Stimulated activated CD8-positive, alpha-beta memory T cell treated with anti-CD3 and anti-CD28 coated beads, Interleukin-7, amount 100 ng/mL, for 24 hours (primary cell): ENCODE measurements at places on chromosomes 2 and 18.

DNA sequence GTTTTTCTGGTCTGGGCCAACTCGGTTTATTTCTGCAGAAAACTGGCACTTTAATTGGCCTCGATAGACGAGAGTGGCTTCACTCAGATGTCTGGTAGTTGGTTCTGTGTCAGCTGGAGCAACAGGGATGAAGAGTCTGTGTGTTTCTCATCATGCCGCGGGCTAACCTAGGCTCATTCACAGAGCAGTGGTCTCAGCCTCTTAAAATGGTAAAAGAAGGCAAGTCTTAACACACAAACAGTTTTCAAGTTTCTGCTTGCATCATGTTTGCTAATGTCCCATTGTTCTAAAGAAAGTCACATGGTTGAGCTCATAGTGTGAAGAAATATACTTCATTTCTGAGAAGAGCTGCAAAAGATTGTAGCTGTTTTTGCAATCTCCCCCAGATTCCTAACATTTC lies 37.5 kb upstream of the ANXA4 start:
- DNase-seq = no peak

DNA sequence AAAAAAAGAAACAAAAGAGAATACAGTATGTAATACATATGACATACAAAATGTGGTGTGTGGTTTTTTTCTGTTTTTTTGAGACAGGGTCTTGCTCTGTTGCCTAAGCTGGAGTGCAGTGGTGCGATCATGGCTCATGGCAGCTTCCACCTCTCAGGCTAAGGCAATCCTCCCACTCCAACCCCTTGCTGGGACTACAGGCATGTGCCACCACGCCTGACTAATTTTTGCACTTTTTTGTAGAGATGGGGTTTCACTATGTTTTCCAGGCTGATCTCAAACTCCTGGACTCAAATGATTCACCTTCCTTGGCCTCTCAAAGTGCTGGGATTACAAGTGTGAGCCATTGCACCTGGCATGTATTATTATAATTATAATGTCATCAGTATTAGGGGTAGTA lies 38.9 kb downstream of the DHX57 start:
- DNase-seq = no peak

- DNase-seq = no peak
These were observed 155.6 kb downstream of the TTC27 start for GRCh38 chr2:32783469-32783868.

DNA sequence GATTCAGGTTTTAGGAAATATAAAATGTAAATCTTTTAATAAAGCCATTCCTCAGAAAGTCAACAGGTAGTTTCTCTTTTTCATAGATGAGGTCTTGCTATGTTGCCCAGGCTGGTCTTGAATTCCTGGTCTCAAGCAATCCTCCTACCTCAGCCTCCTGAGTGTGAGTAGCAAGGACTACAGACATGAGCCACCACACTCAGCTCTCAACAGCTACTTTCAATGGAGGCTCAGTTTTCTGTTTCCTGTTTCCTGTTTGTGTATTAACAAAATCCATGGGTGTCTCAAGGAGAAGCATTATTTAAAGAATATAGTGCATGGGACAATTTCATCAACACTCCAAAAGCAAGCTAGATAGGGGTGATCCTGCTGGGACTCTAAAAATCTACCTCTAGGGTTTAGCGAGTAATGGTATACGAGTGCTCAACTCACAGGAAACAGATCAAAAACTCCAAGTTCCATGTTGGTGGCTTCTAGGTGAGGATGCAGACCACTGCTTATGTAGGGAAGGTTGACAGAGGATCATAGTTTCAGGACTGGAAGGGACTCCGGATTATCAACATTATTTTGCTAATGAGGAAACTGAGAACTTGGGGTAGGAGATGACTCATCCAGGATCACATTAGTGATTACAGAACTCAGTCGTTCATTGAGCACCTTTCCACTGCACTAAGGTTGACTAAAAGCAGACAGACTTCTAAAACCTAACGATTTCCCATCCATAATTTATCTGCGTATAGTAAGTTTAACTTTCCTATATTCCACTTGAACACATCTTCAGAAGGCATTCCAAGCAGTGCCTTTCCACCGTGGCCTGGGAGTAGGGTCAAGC lies 61.7 kb upstream of the WIPF1 start:
- DNase-seq = no peak

GRCh38 chr18:74303936-74304335 lies 11.7 kb upstream of the C18orf63 start:
- no peak for DNase-seq

GRCh38 chr2:182894174-182894573 lies 27.7 kb upstream of the FRZB start:
- DNase-seq = no peak

DNA sequence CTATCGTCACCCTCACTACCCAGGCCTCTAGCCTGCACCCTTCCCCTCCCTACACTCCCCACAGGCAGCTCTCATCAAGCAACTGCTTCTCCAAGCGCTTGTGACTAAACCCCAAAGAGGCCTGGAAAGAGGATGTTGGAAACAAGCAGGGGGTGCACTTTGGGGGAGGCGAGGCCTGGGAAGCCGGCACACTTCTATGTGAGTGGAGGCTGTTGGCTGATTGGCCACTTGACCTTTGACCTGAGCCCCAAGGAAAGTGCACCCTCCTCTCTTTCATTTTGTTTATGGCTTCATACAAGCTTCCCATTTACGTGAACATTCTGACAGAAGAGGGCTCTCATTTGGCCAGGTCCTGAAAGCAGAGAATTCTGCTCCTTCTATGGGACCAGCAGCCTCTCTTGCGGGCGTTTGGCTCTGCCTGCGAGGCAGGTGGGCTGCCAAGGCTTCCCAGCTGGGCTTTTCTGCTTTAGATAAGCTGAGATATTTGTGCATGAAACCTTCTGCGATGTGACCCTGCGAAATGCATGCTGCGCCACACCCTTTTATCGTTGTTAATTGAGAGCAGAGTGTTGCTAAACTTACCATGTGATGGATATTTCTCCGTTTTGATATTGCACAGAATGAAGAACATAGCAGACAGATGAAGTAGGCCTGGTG lies 134.8 kb upstream of the NCK2 start:
- DNase-seq = no peak

GRCh38 chr18:32319084-32319483 lies 129.2 kb downstream of the MEP1B start:
- no peak for DNase-seq

DNA sequence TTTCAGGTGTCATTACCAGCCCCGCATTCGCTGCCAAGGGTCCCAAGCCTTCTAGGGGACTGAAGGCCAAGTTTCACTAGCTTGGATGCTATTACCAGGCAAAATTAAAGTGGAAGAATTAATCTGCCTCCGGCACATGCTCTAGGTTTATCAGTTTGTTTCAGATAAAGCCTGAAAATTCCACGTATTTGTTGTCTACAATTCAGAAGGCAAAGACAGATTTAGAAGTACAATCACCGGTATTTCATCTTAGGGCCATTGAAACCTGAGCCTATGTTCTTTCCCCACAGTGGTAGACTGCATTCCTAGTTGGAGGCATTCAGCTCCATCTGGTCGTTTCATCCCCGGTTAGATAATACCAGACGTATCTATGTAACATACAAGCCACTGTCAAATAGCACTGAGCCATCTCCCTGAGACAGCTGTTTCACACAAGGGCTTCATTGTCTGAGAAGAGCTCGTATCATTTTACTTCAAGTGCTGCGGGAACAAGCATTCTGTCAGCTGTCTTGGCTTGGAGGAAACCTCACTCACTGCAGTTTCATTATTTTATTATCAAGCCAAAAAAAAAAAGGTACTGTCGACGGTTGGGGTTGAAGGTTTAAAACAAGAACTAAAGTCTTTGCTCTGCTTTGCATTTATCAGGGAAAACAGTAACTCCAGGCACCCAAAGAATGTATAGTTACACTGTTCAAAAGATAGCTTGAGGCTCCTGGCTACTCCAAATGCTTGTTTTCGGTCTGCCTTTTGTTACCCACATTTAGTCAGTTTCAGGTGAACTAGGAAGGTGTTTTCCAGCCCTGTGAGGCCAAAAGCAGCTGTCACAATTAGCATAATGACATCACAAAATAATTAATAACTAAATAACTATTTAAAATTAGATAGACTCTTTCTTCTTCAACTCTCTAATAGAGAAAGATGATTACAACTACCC lies 76.7 kb downstream of the TGIF1 start:
- DNase-seq = no peak

DNA sequence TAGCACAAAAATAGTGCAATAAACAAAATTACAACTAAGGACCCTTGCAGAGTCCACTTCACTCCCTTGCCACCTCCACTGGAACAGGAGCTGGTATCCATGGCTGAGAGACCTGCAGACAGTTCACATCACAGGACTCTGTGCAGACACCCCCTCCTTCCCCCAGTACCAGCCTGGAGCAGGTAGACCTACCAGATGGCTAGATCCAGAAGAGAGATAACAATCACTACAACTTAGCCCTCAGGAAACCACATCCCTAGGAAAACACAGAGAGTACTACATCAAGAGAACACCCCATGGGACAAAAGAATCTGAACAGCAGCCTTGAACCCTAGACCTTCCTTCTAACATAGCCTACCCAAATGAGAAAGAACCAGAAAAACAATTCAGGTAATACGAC lies 49.8 kb downstream of the FBXO15 start:
- no peak for DNase-seq

- no peak for DNase-seq
These were observed 404.3 kb downstream of the ZNF521 start for GRCh38 chr18:24947521-24948305.

- DNase-seq = no peak
These were observed 21.6 kb downstream of the SESTD1 start for GRCh38 chr2:179243046-179243445.

DNA sequence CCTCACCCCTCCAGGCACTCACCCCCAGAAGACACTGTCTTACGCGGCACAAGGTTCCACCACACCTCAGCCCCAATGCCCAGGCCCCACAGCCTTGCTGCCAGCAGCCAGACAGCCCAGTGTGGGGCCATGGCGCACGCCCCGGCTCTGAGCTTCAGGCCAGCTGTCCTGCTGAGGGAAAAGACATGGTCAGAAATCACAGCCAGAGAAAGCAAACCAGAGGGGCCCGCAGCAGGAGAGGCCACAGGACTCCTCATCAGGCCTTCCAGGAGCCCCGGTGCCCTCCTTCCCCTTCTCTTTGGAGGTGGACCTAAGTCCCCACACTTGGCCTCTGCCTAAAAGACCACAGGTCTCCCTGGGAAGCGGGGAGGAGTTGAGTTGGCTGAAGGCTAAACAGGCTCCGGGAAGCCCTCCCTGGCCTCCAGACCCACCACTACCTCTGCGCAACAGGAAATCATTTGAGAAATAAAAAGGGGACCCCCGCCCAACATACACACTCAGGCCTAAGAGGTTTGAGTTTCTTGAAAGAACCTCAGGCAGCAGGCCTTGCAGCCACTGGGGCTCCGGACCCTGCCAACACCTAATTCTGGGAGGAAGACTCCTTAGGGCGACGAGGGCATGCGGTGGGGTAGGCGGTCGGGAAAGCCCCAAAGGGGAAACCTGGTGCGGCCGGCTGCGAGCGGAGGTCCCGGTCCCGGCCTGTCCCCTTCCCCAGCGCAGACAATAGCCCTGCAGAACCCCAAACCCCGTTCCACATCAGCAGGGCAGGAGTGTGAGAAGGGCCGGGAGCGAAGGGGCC lies 1.9 kb downstream of the SEMA4C start:
- no peak for DNase-seq

DNA sequence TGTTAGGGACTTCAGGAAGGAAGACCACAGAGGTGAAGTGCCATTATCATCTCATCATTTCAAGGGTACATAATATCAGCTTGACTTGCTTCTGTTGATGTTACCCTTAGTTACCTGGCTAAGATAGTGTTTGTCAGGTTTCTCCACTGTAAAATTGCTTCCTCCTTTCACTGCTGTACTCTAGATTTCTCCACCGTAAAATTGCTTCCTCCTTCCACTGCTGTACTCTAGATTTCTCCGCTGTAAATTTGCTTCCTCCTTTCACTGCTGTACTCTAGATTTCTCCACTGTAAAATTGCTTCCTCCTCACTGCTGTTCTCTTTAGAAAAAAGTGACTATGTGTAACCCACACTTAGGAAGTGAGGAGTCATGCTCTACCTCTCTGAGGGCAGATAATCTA lies 1460.3 kb downstream of the SUCLG1 start:
- DNase-seq = no peak

DNA sequence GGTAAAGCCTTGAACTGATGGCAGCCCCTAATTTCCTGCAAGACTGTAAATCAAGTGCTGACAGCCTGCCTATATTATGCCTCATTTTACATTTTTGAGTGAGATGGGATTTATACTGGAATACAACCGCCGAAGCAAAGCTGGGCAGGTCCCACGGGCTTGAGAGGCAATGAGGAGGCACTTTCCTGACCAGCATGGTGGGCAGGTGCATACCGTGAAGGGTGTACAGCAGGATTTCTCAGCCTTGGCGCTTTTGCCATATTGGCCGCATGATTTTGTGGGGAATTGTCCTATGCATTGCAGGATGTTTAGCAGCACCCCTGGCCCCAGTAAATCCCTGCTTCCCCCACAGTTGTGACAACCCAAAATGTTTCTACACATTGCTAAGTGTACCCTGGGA lies 22.8 kb downstream of the CEP68 start:
- no peak for DNase-seq
